ENCODE measurements at places on chromosomes 3 and 15. TPM values are rescaled to one million over a fixed set of nuclear protein-coding genes. Genes with fewer than 3 reads are reported as not detected.

Gene SLC25A36
- 58.6 TPM for total RNA-seq

Gene NLGN1
- not detected for total RNA-seq

Gene ATP13A4
- 2.4 TPM for total RNA-seq

Gene SNX22
- 0.58 TPM for total RNA-seq

Gene CHL1
- not detected for total RNA-seq

Gene CLDN1
- 0.20 TPM for total RNA-seq

Gene FAM174B
- 3.7 TPM for total RNA-seq

Gene ATP2B2
- total RNA-seq: not detected

DNA sequence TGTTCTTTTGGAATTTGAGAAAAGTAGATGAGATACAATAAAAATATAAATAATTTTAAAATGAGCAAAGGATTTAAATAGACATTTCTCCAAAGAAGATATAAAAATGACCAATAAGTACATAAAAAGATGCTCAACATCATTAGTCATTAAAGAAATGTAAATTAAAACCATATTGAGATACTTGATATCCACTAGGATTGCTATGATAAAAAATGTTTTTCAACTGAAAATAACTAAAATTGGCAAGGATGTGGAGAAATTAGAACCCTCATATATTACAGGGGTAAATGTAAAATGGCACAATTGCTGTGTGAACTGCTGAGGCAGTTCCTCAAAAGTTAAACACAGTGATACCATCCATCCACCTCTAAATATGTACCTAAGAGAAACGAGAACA is 38.8 kb downstream of the LRRFIP2 start:
- no peak for DNase-seq

- peak; percentile 48 for DNase-seq
These were observed 728 bp downstream of the CRTC3 start for GRCh38 chr15:90530250-90531051.

GRCh38 chr3:140563206-140563760 is 114.6 kb upstream of the TRIM42 start:
- no peak for DNase-seq

- no peak for DNase-seq
These were observed 20.1 kb upstream of the CD47 start for GRCh38 chr3:108110934-108111333.

GRCh38 chr3:189516039-189516438 is 115.2 kb upstream of the TP63 start:
- no peak for DNase-seq

DNA sequence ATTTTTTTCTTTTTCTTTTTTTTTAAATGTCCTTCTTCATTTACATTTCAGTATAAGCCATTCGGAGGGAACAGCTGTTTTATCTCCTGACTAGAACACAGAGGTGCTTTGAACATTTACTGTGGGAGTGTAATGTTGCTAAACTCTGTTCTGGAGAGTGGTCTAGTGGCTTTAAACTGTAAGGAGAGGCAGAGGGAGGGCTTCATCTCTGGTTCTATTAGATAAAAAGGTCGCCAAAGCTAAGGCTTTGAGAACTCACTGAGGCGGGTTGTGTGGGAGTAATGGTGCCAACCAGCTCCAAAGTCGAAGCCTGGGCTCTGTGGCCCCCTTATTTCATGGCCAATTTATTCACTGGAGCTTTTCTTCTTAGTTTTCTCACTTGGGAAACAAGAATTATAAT is 133.2 kb downstream of the ANXA2 start:
- no peak for DNase-seq

- DNase-seq: no peak
These were observed 57.0 kb downstream of the SUMF1 start for GRCh38 chr3:4409971-4410573.

GRCh38 chr3:180855364-180855763 is 57.1 kb upstream of the FXR1 start:
- no peak for DNase-seq

DNA sequence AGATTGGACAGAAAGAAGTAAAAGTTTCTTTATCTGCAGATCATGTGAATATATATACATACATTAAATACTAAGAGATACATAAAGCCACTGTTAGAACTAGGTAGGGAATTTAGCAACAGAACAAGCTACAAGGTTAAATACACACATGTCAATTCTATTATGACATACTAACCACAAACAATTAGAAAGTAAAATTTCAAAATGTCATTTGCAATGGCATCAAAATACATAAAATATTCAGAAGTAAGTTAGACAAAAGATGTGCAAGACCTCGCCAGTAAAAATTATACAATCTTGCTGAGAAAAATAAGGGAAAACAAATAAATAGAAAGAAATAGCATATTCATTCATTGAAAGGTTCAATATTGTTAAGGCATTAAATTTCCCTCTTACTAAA is 200.0 kb upstream of the HES1 start:
- no peak for DNase-seq

- no peak for DNase-seq
These were observed 7.5 kb downstream of the ST8SIA2 start for GRCh38 chr15:92400980-92401787.

- no peak for DNase-seq
These were observed 8.9 kb downstream of the PEAK1 start for GRCh38 chr15:77410701-77411618.

DNA sequence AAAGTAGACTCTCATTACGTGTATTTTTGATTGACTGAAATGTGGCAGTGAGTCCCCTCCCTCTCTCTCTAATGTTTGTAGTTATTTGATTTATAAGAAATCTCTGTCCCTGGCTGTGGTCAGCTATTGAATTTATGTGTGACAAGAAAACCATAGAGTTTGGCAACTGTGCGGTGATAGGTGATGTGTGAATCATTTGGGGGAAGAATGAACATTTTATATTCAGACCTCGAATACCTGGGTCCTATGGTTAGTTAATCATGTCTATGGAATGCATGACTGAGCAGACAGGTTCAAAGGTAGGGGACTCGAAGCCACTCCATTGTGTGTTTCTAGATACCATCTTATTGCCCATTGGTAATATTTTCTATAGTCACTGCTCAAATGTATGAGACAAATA is 712.1 kb downstream of the MECOM start:
- DNase-seq: no peak

- no peak for DNase-seq
These were observed 37.3 kb downstream of the TLE3 start for GRCh38 chr15:70060214-70060992.
